ENCODE measurements at places on chromosomes 1 and 21.
A peak's percentile ranks its signal among the peaks of the same experiment; 100 is the strongest.

- DNase-seq: no peak
Observed at GRCh38 chr1:157862114-157863070, 20.8 kb upstream of the CD5L start.

GRCh38 chr1:116020668-116021272 lies 44.5 kb downstream of the SLC22A15 start:
- DNase-seq: peak; percentile 36

DNA sequence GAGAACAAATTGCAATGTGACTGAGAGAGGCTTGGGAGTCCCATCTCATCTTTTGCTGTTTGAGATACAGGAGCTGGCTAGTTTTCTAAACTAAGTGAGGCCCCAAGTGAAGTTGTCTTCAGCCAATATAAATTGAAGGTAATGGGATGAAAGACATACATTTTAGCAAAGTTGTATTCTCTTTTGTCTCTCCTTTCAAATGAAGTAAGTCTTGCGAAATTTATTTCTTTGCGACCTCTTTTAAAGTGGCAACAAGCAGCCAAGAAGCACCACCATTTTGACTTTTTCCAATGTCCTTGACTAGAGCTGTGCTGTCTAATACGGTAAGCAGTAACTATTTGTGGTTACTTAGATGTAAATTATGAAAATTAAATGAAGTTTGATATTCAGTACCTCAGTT lies 385.7 kb downstream of the USP25 start:
- no peak for DNase-seq

- no peak for DNase-seq
Observed at GRCh38 chr1:25090707-25091422, 141.4 kb downstream of the SYF2 start.

GRCh38 chr1:37764888-37765441 lies at the start of gene EPHA10:
TSS of gene EPHA10 (minus strand) at chr1:37765120. CDS start at chr1:37765066, 54 bp downstream.
- DNase-seq: no peak

- DNase-seq: no peak
Observed at GRCh38 chr1:48109390-48110013, 112.3 kb upstream of the TRABD2B start.

GRCh38 chr1:200367841-200368534 lies 41.8 kb downstream of the ZNF281 start:
- DNase-seq: no peak

GRCh38 chr1:72224506-72224905 lies 57.8 kb downstream of the NEGR1 start:
- no peak for DNase-seq

GRCh38 chr1:1602304-1602967 lies 2.5 kb upstream of the FNDC10 start:
- no peak for DNase-seq

DNA sequence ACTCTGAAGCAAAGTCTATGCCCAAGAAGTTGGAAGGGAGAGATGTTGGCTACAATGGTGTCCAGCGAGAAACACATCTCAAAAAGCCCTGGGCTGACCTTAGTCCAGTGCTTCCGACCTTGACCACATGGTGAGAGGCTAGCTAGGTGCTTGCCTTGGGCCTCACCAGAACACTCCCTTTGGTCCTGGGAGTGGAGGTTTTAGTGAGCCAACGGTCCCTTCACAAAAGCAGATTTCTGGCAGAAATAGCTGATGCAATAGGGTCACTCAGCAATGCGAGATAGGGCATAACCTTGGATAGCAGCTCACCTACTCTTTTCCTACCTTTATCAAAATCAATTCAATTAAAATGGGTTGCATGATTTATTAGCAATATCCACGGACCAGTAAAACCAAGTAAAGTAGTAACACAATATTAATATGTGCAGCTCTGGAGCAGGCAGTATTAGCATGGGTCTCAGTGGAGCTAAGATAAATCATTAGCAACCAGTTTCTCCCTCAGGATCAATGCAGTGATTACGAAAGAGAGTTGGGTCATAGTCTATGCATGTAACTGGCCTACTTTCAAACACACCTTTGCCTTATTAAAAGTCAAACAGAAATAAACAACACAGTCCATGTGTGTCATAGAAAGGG lies 1.9 kb downstream of the SLC30A10 start:
- DNase-seq: no peak

GRCh38 chr1:70318191-70318590 lies 36.3 kb downstream of the ANKRD13C start:
- DNase-seq: no peak

- DNase-seq: no peak
Observed at GRCh38 chr1:248704606-248705005, 2.0 kb upstream of the OR14I1 start.

GRCh38 chr1:177137814-177138213 lies 26.7 kb downstream of the ASTN1 start:
- DNase-seq: no peak

GRCh38 chr1:47388891-47389238 lies 27.2 kb upstream of the FOXE3 start:
- peak; percentile 43 for DNase-seq

DNA sequence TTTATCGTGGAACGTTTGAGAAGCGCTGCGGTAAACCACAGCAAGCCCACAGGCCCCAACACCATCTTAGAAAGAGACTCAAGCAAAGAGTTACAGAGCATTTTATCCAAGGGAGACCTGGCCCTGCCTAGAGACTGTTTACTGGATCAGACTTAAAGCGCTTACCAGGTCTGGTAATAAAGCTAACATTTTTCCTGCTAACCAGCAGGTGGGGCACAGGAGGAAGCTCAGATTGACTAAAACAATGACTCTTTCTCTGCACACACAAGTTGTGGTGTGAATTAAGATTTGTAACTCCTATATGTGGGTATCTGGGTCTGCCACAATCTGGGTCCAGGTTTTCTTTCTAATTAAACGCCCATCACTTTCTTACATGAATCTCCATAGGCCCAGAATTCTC lies 136.5 kb upstream of the ETS2 start:
- no peak for DNase-seq

DNA sequence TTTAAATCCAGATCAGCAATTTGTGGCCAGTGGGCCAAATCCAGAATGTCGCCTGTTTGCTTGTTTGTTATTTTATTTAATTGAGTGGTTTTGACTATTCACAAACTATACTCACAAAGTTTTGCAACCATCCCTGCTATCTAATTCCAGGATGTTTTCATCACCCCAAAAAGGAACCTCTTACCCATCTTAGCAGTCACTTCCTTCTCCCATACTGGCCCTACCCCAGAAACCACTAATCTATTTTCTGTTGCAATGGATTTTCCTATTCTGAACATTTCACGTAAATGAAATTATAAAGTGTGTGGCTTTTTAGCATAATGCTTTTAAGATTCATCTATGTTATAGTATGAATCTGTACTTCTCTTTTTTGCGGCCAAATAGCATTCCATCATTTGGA lies 41.3 kb downstream of the WDTC1 start:
- no peak for DNase-seq
